H4 (cell line): ENCODE measurements at places on chromosomes 2 and 18.

DNA sequence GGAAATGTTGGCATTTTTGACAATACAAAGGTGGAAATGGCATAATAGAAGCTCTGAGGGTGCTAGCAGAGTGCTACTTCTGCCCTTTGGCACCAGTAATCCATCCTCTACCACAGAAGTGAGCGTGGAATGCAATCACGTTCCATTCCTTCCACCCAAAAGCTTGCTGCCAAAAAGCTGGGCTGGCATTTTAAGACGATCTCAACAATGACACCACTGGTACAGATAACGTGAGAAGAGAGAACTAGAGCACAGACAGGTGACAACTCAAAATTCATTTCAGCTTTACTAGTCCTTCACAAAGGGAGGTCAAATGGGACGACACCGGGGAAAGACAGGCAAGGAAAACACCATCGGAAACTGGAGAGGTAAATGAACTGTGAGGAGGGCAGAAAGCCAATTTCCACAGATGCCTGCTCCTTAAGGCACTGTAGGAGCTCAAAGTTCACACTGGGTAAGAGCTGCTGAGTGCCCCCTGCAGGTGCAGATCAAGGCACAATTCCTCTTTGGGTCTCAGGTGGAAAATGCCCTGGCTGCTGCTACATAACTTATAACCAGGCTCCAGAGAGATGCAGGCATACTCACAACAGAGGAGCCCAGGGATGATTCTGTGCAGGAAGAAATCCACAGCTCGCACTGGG is 50.7 kb upstream of the RNU4ATAC start:
- peak; percentile 15 for DNase-seq

DNA sequence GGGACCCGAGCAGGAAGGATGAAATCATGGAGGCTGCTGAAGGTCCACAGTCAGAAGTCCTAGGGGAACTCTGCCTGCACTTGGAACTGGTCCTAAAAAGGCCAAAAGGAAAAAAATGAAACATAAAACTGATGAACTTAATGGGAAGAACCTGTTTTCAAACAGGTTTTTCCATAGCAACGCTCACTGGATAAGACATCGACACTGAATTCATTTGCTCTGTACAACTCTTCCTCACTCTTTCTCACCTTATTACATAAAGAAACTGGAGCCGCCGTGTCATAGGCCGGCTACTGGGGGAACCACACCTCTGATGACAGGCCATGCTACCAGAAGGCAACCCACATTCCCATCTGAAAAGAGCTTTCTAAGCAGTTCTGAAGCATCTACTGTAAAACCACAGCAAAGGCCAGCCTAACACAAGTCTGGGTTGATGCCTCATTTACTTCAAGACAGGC is 83.6 kb downstream of the FARSB start:
- peak; percentile 52 for DNase-seq

DNA sequence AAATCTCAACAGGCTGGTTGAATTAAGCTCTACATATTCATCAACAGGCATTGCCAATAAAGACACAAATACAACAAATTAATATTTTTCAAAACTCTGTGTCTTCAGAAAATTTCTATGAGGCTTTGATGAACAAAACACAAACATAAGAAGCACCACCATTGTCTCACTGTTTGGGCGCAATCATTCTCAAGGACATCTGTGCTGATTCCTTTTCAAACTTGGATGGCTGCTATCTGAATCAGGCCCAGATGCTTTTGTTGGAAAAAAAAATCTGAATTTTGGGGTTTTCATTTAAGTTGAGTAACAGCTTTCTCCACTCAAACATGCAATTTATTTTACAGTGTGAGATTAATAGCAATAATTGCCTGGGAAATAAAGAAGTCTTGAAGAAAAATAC is 173.8 kb downstream of the NRXN1 start:
- no peak for DNase-seq

- no peak for DNase-seq
These were observed 35.4 kb upstream of the DNER start for GRCh38 chr2:229749779-229750178.

DNA sequence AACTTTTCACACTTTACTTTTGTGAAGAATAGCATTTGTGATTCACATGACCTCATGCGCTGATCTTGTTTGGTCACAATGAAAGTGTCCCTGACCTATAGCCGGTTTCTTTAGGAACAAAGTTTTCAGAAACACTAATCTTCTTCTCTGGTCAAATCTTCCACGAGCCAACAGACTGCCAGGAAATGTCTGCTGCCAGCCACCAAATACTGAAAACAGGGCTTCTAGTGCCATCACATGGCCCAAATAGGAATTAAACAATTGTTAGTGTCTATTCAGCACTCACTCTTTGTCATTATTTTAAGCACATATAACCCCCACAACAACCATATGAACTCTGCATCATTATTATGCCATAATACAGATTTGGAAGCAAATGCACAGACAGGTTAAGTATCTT is 286.5 kb upstream of the SYT4 start:
- DNase-seq, result peak; percentile 65

- no peak for DNase-seq
These were observed 24.5 kb downstream of the LOXHD1 start for GRCh38 chr18:46632401-46633071.

DNA sequence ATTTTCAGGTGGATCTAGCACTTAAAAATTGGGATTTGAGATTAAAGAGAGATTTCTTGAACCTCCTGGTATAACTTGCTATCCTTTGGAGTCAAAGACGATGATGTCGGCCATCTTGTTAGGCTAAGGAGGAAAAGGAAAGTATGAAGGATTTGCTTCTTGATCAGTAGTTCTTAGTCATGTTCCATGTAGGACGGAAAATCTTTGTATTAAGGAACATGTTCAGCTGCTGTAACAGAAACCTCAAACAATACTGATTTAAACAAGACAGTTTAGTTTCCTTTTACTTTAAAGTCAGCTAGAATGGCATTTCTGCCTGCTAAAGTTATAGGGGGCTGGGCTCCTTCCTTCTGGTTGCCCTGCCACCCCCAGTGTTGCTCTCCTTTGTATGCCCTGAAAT is 56.4 kb upstream of the MGAT5 start:
- no peak for DNase-seq

GRCh38 chr2:216495656-216496055 is 3.0 kb upstream of the RPL37A start:
- DNase-seq, result no peak

GRCh38 chr2:39434233-39434897 is 2.7 kb downstream of the MAP4K3 start:
- DNase-seq, result no peak

DNA sequence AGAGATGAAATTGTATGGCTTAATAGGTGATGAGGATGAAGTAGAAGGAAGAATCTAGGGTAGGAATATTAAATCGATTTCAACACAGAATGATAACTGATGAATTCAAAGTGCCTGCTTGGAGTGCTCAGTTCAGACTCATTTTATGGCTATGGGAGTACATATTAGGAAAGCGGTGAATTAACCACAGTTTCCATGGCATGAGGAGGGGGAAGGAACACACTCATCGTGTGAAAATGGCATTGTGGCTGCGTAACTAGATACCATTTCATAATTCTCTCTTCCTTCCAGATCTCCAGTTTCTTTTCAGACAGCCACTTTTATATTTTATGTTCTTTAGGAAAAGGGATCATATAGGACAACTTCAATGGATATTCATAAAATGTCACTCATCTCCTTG is 232.3 kb upstream of the KCNJ3 start:
- DNase-seq, result no peak

DNA sequence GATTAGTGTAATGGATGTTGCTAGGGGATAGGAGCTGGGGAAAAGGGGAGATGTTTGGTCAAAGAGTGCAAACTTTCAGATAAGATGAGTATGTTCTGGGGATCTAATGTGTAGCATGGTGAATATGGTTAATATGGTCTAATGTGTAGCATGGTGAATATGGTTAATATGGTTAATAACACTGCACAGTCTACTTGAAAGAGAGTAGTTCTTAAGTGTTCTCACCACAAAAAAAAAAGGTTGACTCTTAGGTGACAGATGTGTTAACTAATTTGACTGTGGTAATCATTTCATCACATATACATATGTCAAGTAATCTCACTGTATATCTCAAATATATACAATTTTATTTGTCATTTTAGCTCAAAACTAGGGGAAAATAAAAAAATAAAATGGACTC is 121.3 kb upstream of the CD226 start:
- no peak for DNase-seq

DNA sequence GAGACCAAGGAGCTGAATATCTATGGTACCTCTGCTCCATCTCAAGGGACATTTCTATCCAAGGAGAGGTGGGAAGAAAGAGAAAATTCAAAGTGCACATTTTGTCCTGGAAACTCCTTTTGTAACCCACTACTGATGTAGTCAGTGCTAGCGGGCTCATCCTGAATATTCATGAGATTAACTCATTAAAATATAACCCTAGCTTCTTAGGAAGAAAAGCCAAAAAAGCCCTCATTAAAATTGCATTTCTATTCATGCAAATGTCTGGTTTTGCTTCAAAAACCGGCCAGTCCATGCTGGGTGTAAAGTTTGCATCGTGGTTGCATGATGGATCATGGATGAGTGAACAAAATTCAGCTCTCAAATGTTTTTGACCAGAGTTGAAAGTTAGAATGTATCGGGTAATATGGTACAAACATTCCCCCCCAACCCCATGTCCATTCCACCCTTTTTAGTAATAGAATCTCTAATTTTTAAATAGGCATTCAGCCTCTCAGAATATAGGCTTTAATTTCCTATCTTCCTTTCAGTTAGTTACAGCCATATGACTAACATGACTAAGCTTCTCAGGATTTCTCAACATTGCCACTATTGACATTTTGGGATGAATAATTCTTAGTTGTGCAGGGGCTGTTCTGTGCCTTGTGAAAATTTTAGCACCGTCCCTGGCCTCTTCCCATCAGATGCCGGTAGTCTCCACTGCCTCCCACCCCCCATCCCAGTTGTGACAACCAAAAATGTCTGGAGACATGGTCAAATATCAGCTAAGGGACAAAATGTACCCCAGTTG is 104.2 kb upstream of the RND3 start:
- no peak for DNase-seq

DNA sequence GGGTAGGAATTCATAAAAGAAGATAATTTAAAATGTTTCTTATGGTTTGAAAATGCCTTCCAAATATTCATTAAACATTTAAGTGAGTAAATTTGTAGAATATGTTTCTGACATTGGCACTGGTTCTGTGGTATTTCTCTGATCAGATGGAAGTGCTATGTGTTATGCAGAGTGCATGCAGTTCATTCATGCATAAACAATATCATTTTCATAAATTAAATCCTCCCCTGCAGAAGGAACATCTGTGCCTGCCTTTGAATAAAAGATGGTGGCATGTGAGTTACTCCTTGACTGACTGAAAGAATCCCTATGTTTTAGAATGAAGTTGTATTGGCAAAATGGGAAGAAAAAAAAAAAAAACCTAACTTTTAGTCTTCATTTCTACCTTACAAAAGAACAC is 5.9 kb downstream of the NEUROD1 start:
- no peak for DNase-seq

- DNase-seq, result peak; percentile 25
These were observed 744 bp downstream of the POU3F3 start for GRCh38 chr2:104854498-104855220.

DNA sequence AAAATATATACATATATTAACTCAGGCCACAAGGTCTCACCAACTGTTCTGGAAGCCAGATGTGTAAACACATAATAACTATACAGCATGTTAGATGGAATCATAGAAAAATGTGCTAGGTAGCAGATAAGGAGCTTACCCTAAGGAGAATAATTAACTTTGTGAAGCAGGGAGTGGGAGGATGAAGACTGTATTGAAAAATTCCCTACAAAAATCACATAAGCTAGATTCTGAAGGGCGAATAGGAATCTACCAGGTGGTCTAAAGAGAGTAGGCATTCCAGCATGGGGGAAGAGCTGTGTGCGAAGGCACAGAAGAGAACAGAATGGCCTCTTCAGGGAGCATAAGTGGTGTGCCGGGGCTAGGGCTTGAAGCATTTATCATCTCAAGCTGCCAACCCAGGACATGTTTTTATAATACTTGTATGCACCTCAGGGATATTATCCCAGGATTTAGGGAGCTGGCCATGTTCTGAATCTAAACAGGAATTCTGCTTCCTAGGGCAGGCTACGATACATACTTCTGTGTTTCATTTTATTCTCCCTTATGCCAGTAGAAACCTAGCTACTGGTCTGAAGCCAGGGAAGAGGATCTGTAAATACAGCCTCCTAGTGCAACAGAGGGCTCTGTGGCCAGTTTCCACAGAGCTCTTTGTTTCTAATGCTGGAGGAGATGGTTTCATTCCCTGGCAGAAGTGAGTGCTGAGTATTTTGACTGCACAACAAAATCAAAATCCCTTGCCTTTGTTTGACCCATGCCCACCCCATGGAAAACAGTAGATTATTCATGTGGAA is 56.7 kb downstream of the NEMP2 start:
- no peak for DNase-seq

GRCh38 chr18:79575891-79576685 is 103.5 kb upstream of the CTDP1 start:
- DNase-seq, result no peak

- no peak for DNase-seq
These were observed 9.8 kb downstream of the ARHGAP25 start for GRCh38 chr2:68744366-68744912.

GRCh38 chr2:183666031-183666430 is 541.8 kb downstream of the NUP35 start:
- no peak for DNase-seq

- no peak for DNase-seq
These were observed 59.9 kb downstream of the ABCB11 start for GRCh38 chr2:168971261-168971660.

GRCh38 chr2:28745225-28745624 is 6.4 kb upstream of the PPP1CB start:
- DNase-seq, result no peak

- no peak for DNase-seq
These were observed 229.6 kb downstream of the LPIN1 start for GRCh38 chr2:11976073-11976472.

- DNase-seq, result no peak
These were observed 605.2 kb upstream of the SYT4 start for GRCh38 chr18:43882358-43883055.

GRCh38 chr2:128410758-128411215 is 92.1 kb upstream of the HS6ST1 start:
- DNase-seq, result no peak

GRCh38 chr2:96470636-96471035 is 34.5 kb downstream of the NEURL3 start:
- DNase-seq, result no peak

GRCh38 chr2:227710986-227711385 is 6.8 kb downstream of the SLC19A3 start:
- DNase-seq, result no peak

DNA sequence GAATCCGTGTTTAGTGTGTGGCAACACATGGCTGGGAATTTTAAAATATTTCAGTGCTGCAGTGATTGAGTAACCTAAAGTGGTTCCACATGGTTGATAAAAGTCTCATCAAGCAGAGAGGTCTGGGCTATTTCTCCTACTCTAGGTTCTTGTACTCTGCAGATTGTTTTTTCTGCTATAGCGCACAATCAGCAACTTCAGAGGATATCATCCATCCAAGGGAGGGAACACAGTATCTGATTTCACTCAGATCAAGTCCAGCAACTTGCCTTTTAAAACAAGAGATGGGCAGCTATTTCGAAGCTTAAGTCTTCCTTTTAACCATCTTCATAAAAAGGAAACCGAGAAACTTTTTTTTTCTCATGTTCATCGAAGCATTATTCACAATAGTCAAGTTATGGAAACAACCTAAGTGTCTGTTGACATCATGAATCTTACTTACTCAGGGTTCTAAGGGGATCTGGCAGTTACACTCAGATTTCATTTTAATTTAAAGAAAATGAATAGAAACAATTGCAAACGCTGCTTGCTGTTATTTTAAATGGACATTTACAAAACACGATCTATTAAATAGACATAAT is 172.7 kb upstream of the TRIB2 start:
- DNase-seq, result no peak
